ENCODE measurements at places on chromosomes 7 and 10. TPM values are rescaled to one million over a fixed set of nuclear protein-coding genes. Genes with fewer than 3 reads are reported as not detected.

KAT6B gene
- total RNA-seq = 84.6 TPM

ATE1 gene
- total RNA-seq = 23.2 TPM

MRPS33 gene
- total RNA-seq = 30.6 TPM

TET1 gene
- total RNA-seq = 2.2 TPM

Measured in T-helper 17 cell (primary cell).